COR-L47 (cell line): ENCODE measurements at places on chromosomes 3 and 15.

- DNase-seq, result no peak
These were observed 13.9 kb downstream of the OR5H15 start for GRCh38 chr3:98180319-98180890.

DNA sequence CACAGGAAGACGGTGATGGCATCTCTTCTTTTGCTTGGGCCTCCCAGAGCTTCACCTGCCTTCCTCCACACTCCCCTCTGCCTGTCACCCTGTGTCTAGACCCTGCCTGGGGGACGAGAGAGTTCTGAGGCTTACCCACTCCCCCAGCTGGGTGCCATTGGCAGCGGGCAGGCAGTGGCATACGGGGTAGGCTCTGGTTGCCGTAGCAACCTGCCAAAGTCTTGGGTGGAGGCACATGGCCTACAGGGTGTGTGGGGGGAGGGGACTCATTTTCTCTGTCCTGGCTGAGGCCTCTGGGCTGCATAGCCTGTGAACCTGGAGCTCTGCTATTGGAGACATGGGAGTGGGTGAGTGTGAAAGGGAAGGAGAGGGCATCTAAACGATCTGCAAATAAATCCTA is 4.4 kb downstream of the INSYN1 start:
- DNase-seq, result no peak

GRCh38 chr3:182682263-182683241 is 110.8 kb upstream of the ATP11B start:
- DNase-seq, result peak; percentile 71

- DNase-seq, result no peak
These were observed 1.2 kb downstream of the UROC1 start for GRCh38 chr3:126516152-126516935.

DNA sequence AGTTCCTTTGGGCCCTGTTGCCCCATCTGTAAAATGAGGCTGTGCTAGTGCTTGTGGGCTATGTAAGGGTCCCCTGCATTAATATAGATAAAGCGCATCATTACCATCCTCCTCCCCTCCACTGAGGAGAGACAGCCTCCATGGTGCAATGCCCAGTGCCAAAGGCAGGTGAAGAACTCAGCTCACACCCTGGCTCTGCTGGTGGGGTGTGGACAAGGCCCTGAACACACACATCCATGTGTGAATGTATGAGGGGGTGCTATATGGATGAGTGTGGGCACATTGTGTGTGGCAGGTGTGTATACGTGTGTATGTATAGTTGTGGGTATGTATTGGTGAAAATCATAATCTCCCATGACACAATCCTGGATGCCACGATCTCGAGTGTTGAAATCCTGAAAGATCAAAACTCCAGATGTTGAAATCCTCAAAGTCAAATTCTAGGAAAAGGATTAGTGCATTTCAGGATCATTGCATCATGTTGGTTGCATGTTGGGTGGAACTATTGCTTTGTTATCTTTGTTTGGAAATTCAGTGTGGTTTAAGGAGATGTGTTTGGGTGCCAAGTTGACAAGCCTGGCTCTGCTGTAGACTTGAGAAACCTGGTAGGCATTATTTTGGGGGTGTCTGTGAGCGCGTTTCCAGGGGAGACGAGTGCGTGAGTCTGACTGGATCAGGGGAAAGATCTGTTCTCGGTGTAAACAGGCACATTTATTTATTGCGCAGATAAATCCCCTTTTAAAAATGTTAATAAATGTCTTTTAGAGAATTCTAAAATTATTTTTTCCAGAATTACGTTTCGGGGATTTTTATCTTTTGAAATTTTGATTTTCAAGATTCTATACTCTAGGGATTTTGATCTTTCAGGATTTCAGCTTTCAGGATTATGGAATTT is 42.0 kb upstream of the SEC61A1 start:
- no peak for DNase-seq

GRCh38 chr3:122930063-122930997 is 97.2 kb downstream of the SEMA5B start:
- no peak for DNase-seq

DNA sequence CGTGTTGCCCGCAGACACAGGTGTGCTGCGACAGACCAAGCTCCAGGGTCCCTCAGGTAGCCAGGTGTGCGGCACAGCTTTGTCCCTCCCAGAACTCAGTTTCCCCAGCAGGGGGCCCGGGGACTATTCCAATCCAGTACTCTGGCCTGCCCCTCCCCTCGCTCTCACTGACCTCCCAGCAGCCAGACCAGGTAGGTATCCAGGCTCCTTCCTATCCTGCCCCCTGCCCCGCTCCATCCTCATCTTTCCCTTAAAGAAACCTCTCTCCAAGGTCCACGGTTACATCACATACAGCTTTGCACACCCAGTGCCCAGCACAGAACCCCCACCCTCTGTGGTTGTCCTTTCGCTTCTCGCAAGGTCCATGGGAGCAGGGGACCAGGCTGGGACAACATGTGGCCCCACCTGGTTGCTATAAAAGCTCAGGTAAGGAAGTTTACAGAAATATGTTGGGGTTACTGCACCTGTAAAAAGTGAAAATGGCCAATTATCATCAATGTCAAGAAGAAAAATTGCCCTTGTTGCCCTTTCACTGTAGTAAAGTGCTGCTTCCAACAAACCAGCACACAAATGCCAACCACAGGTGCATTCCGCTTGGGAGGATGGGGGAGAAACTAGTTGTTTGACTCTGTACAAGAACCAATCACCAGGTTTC is 7.3 kb upstream of the CYP11A1 start:
- DNase-seq, result peak; percentile 72

- DNase-seq, result no peak
These were observed 7.2 kb downstream of the LRIG1 start for GRCh38 chr3:66493458-66494099.

- DNase-seq, result no peak
These were observed 133.9 kb downstream of the STAC start for GRCh38 chr3:36514171-36514570.

DNA sequence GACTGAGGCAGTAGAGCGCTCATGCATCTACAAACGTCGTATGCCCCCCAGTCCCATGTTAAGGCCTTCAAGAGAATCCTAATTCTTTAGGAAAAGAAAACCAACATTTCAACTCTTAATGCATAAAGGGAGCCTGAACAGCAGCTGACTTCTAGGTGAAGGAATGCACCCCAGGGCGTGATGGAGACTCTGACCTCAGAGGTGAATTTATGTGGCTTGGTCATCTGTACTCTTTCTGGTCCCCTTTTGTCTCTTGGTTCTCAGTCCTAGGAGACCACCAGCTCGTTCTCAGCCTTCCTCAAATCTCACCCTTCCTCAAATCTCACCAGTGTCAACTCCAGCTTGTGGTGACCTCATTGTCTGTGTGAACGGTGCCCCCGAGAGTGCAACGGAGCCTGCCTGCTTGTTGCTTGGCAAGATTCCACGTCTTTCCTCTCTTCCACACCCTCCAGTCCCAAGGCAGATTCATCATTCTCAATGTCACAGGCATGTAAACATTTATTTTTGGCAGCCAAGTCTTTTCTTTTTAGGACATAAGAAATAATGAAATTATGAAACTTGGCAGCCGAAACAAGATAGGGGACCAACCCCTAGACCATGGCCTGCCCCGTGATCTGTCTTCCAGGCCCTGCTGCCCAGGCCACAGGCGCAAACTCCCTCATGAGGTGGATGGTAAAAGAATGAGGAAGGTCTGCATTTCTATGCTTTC is 166.2 kb downstream of the ADAMTS17 start:
- no peak for DNase-seq

GRCh38 chr3:27193056-27193455 is 176.1 kb downstream of the NEK10 start:
- no peak for DNase-seq

- DNase-seq, result no peak
These were observed 118.3 kb upstream of the TUSC7 start for GRCh38 chr3:116591236-116591635.

DNA sequence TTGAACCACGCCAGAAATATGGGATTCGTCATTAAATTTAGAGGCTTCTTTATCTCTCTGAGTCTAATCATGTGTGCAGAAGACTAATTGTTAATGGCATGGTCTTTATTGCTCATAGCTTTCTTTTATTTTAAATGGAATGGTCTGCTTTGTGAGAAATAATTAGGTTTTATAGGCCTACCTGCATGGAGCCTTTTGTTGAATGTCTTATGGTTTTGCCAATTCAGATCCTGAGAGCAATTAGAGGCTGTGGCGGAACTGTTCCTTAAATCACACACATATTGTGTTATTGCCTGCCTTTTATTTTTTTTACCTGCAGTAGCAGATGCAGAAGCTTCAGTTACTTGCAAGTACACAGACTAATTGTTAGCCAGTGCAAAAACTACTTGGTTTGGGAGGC is 306.2 kb downstream of the NLGN1 start:
- peak; percentile 96 for DNase-seq

- DNase-seq, result no peak
These were observed 91.4 kb downstream of the TAMM41 start for GRCh38 chr3:11755276-11755675.

GRCh38 chr3:32725721-32726120 is 40.7 kb downstream of the CNOT10 start:
- DNase-seq, result no peak
